ENCODE measurements at places on chromosomes 3 and 15.

GRCh38 chr3:20074226-20075063 is 34.2 kb downstream of the KAT2B start:
- no peak for DNase-seq

- DNase-seq = no peak
These were observed 61.9 kb downstream of the SMAD3 start for GRCh38 chr15:67127331-67127664.

GRCh38 chr15:40257656-40258450 is 19.0 kb downstream of the PAK6 start:
- no peak for DNase-seq

DNA sequence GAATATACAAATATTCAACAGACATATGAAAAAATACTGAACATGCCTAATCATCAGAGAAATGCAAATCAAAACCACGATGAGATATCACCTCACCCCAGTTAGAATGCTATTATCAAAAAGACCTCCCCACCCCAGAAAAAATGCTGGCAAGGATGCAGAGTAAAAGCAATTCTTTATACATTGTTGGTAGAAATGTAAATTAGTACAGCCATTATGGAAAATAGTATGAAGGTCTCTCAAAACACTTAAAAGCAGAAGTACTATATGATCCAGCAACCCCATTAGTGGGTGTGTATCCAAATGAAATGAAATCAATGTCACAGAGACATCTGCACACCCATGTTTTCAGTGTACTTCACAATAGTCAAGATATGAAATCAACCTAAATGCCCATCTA is 308.7 kb downstream of the CHST2 start:
- no peak for DNase-seq

DNA sequence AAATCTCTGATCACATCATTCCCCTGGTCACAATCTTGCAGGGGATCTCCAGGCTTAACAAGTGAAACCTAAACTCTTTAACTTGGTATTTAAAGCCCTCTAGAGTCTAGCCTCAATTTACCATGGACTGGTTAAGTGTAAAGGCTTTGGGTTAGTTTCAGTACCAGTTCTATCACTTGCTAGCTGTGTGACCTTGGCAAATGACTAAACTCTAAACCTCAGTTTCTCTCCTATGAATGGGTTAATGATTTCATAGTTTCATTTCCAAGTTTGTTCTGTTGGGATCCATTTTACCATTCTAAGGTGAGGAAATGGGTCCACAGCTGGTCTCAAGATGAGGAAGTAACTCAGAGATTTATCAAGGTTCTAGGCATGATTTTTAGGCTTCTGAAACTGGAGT is 38.8 kb upstream of the TIMP4 start:
- DNase-seq = no peak

- no peak for DNase-seq
These were observed 91.6 kb downstream of the SRGAP3 start for GRCh38 chr3:9157651-9158362.

GRCh38 chr3:132573797-132574211 is 23.3 kb upstream of the ACKR4 start:
- no peak for DNase-seq
